ENCODE measurements at places on chromosomes 12 and 14. TPM values are rescaled to one million over a fixed set of nuclear protein-coding genes. Genes with fewer than 3 reads are reported as not detected.
A peak's percentile ranks its signal among the peaks of the same experiment; 100 is the strongest.

- no peak overlapping the region for H3K4me3 ChIP-seq
- no peaks in the 10 kb centered on the region for H3K36me3 ChIP-seq
- no peaks in the 10 kb centered on the region for H3K27me3 ChIP-seq
Measured at GRCh38 chr12:62957233-62957953, 22.4 kb upstream of the PPM1H start.

- H3K27me3 ChIP-seq, result no peaks in the 10 kb centered on the region
- H3K36me3 ChIP-seq, result no peaks in the 10 kb centered on the region
- H3K4me1 ChIP-seq, result no peaks in the 10 kb centered on the region
- no peak overlapping the region for H3K4me3 ChIP-seq
- H3K27ac ChIP-seq, result no peak overlapping the region
- no peak for DNase-seq
Measured at GRCh38 chr12:45284096-45284901, 68.4 kb downstream of the ANO6 start.

GRCh38 chr12:50768391-50768790, 4.5 kb downstream of the ATF1 start:
- peaks cover 8% of the 10 kb centered on the region for H3K36me3 ChIP-seq
- DNase-seq, result no peak
- no peak overlapping the region for H3K27ac ChIP-seq
- no peaks in the 10 kb centered on the region for H3K27me3 ChIP-seq
- peaks cover 10% of the 10 kb centered on the region for H3K4me1 ChIP-seq

RPGRIP1 gene
- 0.22 TPM for polyA plus RNA-seq

GRCh38 chr12:16220120-16220519, 57.4 kb downstream of the SLC15A5 start:
- no peaks in the 10 kb centered on the region for H3K36me3 ChIP-seq
- no peak overlapping the region for H3K4me3 ChIP-seq
- no peaks in the 10 kb centered on the region for H3K4me1 ChIP-seq
- H3K27me3 ChIP-seq, result no peaks in the 10 kb centered on the region
- no peak for DNase-seq

MOK gene
- 2.3 TPM for polyA plus RNA-seq

SLC6A15 gene
- polyA plus RNA-seq, result not detected

DNA sequence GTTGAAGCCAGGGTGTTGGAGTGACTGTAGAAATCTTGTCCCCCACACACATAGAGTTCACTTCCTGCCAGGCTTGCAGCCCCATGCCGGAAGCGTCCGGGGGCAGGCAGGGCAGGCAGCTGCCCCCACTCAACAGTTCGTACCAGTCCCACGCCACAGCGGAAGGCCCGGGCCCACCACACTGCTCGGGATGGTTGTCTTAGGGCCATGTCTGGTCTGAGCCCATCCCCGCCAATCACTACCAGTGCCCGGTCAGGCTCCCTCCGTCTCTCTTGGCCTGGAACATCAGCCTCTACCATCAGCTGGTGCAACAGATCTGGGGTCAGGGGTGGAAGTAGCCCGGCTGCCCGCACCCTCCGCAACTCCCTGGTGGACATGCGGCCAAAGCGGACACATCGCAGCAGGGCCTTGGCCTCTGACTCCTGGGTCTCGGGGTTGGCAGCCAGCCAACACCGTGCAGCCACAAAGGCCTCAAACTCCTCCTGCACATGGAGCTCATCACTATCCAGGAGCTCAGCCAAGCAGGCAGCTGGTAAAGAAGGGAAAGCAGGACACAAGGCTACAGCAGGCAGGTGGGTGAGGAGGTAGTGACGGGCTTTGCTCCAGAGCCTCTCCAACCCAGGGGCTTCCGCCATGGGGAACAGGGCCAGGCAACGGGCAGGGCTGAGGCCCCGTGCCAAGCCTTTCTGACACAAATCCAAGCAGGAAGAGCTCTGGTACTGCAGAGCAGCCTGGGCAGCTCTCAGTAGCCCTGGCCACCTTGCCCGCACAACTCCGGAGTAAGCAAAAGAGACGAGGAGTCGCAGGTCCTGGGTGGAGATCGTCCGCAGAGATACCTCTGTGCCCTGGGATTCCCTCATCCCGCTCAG, 5.9 kb downstream of the KLHL33 start:
- H3K27ac ChIP-seq, result peak overlapping the region; percentile 89
- peaks cover 41% of the 10 kb centered on the region for H3K4me1 ChIP-seq
- no peak overlapping the region for H3K4me3 ChIP-seq

GRCh38 chr12:88313554-88313953, 171.4 kb downstream of the TMTC3 start:
- DNase-seq, result no peak
- H3K27me3 ChIP-seq, result no peaks in the 10 kb centered on the region
- H3K4me1 ChIP-seq, result no peaks in the 10 kb centered on the region
- H3K36me3 ChIP-seq, result no peaks in the 10 kb centered on the region
- H3K27ac ChIP-seq, result no peak overlapping the region
